ENCODE measurements at places on chromosomes 12 and 14.

DNA sequence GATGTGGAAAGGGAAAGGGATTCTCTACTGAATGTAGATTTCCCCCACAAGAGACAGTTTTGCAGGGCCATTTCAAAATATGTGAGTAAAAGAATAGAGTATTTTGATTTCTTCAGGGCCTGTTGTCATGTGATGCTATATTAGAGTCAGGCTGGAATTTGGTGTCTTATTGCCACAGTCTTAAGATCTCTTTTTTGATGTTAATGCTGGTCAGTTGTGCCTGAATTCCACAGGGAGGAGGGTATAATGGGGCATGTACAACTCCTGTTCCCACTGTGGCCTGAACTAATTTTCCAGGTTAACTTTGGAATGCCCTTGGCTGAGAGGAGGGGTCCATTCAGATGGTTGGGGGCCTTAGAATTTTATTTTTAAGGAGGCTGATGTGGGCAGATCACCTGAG lies 111.0 kb upstream of the MAX start:
- DNase-seq = no peak

DNA sequence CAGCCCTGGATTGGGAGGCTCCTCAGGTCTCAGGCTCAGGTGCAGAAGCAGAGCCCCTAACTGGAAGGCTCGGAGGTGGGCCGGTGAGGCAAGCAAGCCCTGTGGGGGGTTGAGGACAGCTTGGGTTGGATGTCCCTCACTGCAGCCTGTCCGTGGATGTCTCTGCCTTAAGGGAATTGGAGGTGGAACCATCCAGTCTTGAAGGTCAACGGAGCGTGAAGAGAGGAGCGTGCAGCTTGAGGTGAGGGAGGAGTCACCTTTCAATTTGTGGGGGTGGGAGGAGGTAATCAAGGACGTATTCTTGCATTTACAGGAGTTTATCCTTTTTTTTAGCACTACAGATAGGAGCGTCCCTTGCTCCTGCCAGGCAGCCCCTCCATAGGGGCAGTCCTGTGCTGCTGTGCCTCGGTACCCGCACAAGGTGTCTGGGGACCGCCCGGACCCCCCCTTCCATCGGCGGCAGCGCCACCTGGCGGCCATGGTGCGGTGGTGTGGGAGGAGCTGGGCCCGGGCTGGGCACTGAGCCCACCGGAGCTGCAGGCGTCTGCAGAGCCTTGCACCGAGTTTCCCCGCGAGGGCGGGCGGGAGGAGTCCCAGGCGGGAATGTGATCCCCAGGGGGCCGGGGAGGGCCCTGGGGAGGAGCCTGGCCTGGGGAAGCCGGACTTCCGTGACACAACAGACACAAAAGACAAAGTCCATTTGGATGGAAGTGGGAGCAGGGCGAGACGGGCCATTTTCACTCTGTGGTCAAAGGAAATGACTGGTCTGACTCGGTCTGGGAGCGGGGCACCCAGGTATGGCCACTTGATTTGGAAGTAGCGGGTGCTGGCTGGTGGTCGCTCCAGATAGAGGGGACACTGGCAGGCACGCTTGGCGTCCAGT lies 864 bp downstream of the DNAJC22 start:
- peak; percentile 83 for DNase-seq

DNA sequence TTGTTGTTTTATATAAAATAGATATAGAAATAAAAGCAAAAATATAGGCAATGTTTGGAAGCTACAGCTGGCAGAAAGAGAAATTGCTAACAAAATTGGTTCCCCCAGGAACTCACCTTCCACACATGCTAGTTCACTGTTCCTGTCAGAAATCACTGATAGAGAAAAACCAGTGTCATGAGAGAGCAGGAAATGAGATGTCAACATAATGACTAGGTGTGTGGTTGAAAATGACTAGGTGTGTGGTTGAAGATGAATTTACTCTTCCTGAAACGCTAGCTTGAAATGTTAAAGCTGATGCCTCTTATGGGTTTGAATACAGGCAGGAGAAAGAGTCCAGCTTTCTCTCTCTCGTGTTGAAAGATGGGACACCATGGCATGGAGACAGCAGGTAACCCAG lies 216.3 kb downstream of the C12orf42 start:
- no peak for DNase-seq

GRCh38 chr12:80937391-80938238 lies at the start of gene LIN7A:
Gene LIN7A, minus strand, starts transcription at chr12:80937934. Its CDS starts 212 bp downstream, at chr12:80937722.
- no peak for DNase-seq

DNA sequence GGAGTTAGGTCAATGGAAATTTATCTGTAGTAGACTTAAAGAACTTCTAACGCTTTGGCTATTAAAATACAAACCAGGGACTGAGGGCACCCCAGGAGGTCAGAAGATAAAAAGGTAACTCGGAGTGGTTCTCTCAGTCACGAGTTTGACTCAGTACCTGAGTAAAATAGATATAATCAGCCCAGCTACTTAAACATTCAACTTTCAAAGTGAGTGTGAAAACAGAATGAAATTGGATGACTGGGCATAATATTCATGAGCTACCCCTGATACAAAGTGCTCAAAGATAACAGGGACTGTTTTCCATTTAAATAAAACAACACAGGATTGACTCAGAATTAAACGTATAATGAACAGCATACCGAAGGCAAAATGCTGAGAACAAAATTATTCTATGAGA lies 75.0 kb downstream of the FOXN3 start:
- no peak for DNase-seq

GRCh38 chr12:19916974-19917373 lies 451.4 kb upstream of the PDE3A start:
- no peak for DNase-seq

DNA sequence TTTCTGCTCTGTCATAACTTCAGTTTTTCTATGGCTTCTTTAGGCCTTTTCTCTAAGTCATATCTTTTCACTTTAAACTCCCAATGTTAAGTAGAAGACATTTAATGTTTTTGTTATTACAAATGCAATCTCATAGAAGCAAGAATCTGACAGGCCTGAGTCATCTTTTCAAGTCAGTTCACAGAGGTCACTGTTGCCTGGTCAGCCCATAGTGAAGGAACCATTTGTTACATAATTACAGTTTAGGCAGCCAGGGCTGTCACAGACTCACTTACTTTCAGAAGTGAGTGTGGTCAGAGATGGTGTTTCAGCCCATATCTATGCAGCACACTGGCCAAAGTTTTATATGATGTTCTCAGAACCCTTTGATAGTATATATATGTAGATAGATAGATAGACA lies 46.5 kb downstream of the CCER1 start:
- DNase-seq = no peak

GRCh38 chr14:69850086-69850735 lies 29.0 kb upstream of the SMOC1 start:
- no peak for DNase-seq

DNA sequence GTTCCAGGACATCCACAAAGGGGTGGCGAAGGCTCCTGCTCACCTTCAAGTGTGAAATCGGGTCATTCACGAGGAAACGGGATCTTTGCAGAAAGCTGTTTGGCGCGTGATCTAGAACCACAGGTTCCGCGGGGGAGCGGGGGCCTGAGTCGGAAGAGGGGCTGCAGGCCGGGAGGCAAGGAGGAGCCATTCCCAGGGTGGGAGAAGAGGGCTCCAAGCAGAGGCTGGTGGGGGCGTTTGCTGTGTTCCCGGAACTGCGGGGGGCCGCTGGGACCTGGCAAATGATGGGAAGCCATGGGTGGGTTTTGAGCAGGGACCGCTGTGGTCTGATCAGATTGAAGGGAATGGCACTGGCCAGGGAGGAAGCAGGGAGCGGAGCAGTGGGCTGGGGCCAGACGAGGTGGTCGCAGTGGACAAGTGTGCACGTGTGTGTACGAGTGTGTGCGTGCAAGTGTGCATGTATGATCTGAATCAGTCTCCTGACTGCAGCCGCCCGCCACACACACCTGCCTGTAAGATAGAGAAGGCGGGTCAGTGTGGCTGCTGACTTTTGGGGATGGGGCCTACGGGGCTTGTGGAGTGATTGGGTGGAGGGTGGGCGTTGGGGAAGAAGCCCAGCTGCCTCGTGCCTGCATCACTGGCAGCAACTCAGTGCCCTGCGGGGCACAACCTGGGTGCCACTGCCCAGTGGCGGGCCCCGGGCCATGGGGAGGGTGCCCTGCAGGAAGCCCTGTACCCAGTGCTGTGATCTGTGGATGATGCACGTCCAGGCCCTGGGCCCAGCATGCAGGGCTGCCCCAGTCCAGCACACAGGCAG lies 141.9 kb downstream of the KIF26A start:
- no peak for DNase-seq

GRCh38 chr14:105881021-105881930 lies 354.9 kb downstream of the TMEM121 start:
- DNase-seq = no peak

- DNase-seq = no peak
These were observed 143.4 kb downstream of the SLC8A3 start for GRCh38 chr14:70045310-70045709.

GRCh38 chr12:30847259-30847658 lies 79.3 kb upstream of the TSPAN11 start:
- DNase-seq = no peak

GRCh38 chr12:70309348-70309747 lies 56.7 kb upstream of the KCNMB4 start:
- DNase-seq = no peak

DNA sequence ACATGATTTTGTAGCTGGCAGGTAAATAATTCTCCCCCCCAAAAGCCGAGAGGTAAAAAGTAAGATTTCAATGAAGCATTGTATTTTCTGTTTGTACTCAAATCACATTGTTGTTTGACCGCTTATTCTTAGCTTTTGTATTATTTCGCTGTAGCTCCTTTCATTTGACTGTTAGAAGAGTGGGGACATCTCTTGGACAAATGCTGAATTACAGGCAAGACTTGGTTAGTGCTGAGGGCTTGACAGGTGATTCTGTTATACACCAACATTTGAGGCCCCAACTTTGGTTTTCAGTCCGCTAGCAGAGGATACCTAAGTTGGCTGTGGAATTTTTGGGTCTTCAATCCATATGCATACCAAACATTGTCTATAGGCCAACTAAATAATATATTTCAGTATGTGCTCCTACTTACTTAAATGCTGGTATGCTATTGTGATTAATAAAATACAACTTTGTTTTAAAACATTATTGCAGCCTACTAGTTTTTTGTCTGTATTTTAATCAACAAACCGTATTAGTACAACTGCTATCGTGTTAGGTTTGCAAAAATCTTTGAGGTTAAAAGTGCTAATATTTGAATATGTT lies 102.2 kb downstream of the ERC1 start:
- DNase-seq = no peak

DNA sequence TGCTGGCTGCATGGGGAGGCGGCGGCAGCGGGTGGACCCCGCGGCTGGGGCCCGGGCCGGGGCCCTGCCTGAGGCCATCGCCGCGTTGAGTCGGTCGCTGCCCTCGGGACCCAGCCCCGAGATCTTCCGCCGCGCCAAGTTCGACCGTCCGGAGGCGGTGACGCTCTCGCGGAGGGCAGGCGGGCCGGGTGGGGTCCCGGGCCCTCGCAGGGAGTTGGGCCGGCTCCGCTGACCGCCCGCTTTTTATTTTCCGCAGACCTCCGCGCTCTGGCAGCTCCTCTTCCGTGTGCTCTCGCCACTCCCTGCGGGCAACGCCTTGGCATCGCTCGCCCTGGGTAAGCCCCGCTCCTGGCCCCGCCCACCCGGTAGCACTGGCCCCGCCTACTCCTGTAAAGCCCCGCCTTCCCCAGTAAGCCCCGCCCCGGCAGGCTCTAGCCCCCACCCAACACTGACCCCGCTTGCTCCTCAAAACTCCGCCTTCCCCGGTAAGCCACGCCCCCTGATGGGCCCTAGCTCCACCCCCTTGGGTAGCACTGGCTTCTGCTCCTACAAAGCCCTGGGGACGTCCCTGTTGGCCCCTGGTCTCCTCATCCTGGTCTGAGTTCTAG lies 424 bp downstream of the TEDC1 start:
- peak; percentile 86 for DNase-seq

DNA sequence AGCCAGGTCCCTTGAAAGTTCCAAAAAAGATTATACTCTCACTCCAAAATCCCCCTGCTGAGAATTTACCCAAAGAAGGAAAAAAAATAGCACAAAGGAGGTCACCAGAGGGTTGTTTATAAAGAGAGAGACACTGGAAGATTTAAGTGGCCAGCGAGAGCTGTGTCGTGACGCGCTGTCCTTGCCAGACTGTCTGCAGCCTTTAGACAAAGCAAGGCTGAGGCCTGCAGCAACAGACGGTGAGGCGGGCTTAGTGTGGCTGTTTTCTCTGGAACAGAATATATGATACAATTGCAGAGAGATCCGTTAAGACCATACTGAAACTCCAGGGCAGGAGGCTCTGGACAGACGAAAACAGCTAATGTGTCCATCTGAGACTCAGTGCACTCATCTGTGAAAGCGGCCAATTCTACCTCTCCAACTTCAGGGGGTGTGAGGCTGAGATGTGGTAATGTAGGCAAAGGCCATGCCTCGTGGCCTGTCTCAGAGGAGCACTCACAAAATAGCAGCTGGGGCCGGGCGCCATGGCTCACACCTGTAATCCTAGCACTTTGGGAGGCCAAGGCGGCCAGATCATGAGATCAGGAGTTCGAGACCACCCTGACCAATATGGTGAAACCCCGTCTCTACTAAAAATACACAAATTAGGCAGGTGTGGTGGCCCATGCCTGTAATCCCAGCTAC lies 36.2 kb downstream of the ANAPC7 start:
- DNase-seq = no peak

DNA sequence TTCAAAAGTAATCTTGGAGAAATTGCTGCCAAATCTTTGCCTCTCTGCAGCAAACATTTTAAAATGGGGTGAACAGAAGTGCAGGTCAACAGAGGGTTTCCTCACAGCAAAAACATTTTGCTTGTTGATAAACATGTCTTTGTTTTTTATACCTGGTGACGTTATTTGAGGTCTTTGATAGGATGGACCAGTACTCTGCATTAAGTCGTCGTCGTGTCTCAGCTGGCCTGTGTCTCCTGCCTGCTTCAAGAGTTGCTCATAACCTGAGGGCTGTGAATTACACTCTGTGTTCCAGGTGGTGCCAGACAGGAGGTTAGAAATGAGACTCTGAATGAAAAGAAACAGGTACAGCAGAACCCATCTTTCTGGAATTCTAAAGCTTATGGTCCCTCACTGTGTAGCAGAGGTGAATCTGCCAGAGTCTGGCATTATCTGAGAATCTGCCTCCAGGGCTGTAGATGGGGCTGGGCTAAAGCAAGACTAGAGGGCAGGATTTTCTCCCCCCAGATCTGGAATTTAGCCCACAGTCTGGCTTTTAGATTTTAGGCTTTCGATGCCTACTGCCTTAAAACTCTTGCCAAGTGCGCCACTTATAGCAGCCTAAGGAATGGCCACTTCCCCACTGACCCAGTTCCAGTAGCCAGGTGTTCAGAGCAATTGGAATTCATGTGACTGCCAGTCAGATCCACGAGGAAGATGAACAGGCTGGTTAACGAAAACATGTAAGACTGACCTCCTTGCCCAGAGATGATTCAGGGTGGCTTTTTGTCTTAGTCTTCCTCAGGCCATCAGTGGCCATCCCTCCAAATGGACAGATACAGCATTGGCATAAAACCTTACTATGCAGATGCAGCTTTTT lies 161.2 kb downstream of the PRKCH start:
- DNase-seq = no peak

GRCh38 chr12:96652870-96653269 lies 163.5 kb downstream of the CFAP54 start:
- no peak for DNase-seq

- no peak for DNase-seq
These were observed 768.5 kb downstream of the DIO2 start for GRCh38 chr14:79442786-79443185.

Measured in activated naive CD4-positive, alpha-beta T cell treated with Interleukin-2 at 50 U/mL for 16 hours (primary cell).